Kidney epithelial cell (primary cell): ENCODE measurements at places on chromosomes 7 and 10.

DNA sequence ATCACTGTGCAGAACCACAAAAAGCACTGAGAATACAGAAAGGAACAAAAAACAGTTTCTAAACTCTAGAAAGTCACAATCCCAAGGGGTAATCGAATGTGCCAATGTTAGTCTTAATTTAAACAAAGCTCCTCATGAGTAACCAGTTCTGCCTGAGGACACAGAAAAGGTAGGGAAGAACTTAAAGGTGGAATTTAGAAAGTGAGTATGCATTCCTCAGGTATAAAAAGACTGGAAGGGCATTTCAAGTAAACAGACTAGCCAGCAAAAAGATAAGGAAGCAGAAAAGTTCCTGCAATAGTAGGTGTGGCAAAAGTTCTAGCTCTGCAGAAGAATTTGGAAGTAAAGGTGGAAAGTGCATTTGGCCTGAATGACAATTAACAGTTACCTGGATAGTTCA lies 84.6 kb upstream of the DLX6 start:
- DNase-seq = no peak

DNA sequence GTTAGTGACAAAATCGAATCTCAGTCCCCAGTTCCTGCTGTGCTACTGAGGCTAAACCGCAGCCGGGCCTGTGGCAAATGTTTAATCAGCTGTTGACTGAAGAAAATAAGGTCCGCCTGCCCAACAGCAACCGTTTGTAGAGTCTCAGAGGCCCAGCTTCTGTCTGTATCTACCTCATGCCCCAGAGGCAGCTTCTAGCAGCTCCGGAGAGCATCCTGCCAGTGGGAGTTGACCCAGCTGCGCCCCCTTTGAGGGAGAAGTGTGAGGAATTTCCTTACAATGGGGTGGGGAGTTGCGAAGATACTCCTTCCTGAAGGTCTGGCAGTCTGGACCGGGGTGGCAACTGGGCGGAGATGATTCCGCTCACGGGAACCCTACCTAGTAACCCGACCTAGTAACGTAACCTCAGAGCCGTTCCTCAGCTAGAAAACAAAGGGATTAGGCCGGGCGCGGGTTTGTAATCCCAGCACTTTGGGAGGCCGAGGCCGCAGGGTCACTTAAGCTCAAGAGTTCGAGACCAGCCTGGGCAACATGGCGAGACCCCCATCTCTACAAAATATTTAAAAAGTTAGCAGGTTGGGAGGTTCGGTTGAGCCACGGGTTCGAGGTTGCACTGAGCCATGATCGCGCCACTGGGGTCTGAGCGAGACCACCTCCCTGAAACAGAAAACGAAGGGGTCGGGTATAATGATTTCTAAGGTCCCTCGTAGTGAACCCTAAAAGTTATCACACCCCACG lies 846 bp upstream of the ZNF775 start:
- peak; percentile 67 for DNase-seq

DNA sequence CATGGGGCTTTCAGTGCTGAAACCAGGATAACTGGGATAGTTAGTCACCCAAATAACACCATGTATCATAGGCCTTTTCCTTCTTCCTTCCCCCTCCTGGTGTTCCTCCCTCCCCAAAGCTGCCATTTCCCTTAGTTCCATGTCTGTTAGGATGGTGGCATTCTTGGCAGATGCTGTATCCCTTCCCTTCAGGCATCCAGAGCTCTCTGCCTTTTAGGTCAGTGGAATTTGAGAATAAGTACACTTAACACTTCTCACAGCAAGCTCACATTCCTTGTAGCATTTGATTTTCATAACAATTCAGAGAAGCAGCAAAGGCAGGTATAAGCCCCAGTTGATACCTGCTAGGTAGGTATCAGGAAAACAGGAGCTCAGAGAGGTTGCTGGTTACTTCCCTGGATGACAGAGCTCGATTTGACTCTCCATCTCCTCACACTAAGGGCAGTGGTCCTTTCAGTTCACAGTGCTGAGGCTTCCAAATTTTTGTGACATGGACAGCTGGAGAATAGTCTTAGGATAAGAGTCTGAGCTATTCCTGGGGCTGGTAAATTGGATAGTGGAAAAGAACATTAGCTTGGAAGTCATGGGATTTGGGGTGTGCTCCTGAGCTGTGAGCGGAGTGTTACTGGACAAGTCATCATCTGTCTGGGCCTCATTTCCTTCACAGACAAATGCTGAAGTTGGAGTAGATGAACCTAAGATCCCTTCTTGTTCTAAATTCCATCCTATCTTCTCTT lies 108.7 kb upstream of the RHOBTB1 start:
- DNase-seq = no peak

DNA sequence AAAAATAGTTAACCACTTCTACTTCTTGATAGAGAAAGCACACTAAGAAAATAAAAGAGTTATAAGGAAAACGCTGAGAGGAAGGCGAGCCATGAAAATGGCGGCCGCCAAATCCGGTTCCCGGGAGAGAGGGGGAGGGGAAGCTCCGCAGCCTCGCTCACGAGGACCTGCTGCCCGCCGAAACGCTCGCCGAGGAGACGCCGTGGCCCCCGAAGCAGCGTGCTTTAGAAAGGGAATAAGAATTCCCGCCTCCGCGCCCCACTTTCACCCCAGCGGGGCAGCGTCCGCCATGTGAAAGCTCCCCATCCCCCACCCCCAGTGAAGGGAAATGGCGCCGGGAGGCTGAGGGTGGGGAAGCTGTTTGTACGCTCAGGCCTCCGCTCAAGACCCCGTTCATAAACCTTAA lies 505 bp downstream of the HNRNPA2B1 start:
- DNase-seq = no peak

DNA sequence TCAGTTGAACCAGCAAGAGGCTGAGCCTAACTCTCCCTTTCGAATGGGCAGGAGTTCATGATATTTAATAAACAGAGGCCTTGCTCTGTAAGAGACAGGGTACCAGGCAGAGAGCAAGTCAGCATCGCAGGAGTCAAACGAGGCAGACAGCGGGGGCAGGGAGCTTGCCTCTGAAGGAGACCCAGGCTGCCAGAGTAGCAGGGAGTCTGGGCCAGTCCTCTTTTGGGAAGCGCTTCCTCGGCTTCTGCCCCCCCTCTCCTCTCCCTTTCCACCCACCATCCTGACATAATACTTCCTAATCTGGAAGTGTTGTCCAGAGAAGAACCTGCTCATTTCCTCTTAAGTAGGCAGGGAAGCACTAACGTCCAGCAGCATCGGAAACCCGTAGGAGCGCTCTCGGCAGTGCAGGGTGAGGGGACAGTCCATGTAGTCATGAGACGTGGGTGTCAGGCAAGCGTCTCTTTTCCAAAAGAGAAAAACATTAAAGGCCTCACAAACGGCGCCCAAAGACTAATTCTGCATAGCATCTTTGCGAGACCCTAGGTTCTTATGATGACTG lies 171.1 kb downstream of the EGFR start:
- DNase-seq = no peak

DNA sequence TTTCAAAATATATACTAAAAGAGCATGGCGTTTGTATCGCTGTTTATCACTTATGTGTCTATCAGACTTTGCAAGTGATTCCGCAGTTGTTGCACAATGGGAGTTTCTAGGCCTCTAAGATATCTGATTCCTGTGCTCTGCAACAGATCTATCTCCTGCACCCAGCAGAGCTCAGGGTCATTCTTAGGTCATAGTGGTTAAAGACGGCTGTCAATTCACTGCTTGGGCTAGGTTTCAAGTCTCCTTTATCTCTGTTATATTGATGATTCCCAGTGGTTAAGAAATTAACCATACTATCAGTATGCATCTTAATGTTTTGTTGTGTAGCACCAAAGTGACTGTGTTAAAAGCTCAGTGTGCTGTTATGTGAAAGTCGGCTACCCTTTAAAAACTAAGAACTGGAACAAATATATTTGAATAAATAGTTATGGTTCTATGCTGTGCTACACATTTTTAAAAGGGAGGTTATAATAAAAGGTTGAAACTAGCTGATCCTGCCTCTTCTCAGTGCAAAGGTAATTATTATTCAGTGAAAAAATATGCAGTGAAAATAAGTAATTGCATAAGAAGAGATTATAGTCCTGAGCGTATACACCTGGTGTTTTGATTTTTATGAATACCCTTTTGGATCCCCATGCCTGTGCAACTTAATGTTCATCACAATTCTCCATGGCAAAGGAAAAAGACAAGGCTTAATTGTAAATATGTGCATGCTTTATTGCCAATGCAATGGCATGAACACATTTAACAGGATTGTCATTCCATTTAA lies 24.0 kb downstream of the HOXA1 start:
- DNase-seq = no peak
